ENCODE measurements at places on chromosomes 7 and 10.

DNA sequence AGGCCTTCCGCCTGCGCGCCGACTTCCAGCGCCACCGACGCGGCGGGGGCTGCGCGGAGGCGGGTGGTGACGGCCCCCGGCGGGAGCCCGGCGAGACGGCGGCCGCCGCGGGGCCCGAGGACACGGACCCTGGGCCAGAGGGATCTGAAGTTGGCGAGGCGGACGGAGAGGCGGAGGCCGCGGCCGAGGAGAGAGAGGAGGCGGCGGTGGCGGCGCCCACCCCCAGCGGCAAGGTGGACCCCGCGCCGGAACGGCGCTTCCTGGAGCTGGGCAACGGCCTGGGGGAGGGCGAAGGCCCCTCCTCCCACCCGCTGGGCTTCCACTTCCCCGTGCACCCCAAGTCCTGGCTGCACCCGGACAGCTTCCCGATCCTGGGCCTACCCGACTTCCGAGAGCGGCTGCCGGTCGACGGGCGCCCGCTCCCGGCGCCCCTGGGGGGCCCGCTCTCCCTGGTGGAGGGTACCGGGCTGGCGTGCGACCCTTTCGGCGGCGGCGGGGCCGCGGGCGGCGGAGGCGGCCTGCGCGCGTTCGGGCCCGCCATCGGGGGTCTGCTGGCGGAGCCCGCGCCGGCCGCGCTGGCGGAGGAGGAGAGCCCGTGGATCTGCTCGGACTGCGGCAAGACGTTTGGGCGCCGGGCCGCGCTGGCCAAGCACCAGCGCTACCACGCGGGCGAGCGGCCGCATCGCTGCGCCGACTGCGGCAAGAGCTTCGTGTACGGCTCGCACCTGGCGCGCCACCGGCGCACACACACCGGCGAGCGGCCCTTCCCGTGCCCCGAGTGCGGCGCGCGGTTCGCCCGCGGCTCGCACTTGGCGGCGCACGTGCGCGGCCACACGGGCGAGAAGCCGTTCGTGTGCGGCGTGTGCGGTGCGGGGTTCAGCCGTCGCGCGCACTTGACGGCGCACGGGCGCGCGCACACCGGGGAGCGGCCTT lies 16.2 kb downstream of the ZNF316 start:
- no peak for DNase-seq

- DNase-seq: no peak
These were observed 7.2 kb downstream of the DBNL start for GRCh38 chr7:44051611-44052220.

DNA sequence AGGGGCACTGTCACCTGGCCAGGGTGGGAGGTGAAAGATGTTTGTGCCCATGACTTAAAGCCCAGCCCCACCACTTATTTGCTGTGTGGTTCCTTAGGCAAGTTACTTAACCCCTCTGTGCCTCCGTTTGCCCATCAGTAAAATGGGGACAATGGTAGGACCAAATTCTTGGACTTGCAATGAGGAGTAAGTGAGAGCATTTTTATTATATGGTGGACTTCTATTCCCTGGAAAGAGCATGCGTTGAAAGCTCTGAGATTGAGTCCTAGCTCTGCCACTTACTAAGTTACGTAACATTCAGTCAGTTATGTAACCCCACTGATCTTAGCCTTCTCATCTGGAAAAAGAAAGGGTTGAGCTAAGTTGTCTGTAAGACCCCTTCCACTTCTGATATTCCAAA lies 18.8 kb downstream of the VSIR start:
- DNase-seq: no peak

- no peak for DNase-seq
These were observed 384.6 kb downstream of the ARL4A start for GRCh38 chr7:13072014-13072413.

- DNase-seq: no peak
These were observed 306.4 kb upstream of the FZD1 start for GRCh38 chr7:90957883-90958282.

- DNase-seq: no peak
These were observed 3.6 kb downstream of the CASP7 start for GRCh38 chr10:113683300-113683699.

GRCh38 chr7:749140-749551 lies 22.1 kb upstream of the PRKAR1B start:
- no peak for DNase-seq

DNA sequence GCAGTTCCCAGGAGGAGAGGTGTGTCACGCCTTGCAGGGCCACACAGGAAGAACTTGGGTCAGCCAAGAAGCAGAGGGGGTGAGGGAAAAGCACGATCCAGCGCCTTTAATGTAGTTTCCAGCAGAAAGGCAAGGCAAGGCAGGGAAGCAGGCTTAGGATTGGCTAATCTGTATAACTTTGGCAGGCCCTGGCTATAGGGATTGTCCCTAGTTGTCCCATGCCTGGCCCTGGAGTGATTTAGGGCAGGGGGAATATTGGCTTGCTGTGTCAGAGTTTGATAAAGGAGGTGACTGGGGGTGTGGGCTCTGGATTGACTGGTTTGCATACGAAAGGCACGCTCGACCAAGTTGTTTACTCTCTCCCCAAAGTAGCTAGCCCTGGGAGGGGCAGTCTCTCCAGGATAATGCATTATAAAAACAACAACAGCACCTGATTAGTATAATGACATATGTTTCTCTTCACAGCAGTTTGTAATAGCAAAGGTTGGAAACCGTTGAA lies 44.5 kb downstream of the RBM28 start:
- no peak for DNase-seq

DNA sequence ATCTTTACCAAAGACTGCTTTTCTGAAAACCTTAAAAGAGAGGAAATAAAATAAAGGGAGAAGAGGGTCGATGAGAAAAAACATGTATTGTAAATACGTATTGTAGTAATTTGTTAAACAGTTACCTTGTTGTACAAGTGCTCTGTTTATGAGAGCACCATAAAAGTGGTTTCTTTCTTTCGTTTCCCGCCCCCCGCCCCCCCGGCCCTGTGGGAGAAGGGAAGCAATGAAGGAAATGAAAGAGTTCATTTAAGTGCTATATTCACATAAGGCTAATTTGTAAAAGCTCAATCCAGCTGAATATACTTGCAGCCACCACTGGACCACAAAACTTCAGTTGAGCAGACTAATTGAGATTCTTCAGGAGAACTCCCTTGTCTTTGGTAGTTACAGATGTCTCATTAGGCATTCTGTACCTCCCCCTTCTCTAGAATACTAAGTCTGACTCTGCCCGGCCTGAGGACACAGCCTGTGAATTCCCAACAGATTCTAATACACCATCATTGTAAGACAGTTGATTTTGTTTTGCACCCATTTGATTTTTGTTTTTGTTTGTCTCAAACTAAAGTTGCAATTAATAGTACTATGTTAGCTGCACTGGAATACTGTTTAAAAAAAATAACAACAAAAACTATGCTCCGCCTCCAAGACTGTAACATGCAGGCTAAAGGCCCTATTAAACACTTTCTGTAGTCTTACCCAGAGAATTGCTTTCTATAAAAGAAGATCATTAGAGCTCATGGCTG lies 124.9 kb downstream of the ARHGAP12 start:
- DNase-seq: no peak

DNA sequence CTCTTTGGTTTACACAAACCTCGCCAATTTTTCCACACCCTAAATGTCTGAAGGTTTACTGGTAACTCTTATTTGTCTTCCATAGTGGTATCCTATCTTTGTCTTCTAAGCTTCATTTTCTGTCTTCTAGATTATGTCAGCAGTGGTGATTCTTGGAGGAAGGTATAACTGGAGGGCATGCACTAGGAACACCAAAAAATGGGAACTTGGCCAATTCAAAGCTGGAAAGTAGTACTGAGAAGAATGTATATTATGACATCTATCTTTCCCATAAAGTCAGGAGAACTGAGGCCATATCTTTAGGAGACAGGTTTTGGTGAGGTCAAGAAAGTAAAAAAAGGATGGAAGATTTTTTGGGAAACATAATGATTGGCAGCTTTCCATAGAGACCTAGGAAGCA lies 113.3 kb downstream of the CPEB3 start:
- DNase-seq: no peak

GRCh38 chr10:72308320-72308987 lies 34.7 kb downstream of the DDIT4 start:
- no peak for DNase-seq

- no peak for DNase-seq
These were observed 179.7 kb downstream of the PRKCQ start for GRCh38 chr10:6400331-6400730.

GRCh38 chr7:30468791-30469190 lies 9.8 kb downstream of the NOD1 start:
- DNase-seq: no peak

- no peak for DNase-seq
These were observed 8.3 kb downstream of the HECTD2 start for GRCh38 chr10:91418416-91418815.

DNA sequence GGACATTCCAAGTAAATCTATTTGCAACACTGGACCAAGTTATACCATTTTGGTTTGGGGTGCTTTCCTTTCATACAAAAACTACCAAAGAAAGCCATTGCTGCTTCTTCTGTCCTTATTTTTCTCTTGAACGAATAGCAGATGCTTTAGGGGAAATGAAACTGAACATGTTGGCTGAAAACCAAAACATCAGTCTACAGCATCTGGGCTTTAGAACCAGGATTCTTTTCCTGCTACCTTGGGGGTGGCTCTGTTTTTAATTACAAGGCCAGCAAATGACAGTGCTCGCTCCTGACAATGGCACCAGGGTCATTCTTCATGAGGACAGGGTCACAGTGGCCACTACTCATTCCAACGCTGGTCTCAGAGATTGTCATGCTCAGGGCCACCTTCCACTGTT lies 80.3 kb downstream of the WDR11 start:
- DNase-seq: no peak

- no peak for DNase-seq
These were observed 329.6 kb upstream of the NRP1 start for GRCh38 chr10:33664070-33664469.

DNA sequence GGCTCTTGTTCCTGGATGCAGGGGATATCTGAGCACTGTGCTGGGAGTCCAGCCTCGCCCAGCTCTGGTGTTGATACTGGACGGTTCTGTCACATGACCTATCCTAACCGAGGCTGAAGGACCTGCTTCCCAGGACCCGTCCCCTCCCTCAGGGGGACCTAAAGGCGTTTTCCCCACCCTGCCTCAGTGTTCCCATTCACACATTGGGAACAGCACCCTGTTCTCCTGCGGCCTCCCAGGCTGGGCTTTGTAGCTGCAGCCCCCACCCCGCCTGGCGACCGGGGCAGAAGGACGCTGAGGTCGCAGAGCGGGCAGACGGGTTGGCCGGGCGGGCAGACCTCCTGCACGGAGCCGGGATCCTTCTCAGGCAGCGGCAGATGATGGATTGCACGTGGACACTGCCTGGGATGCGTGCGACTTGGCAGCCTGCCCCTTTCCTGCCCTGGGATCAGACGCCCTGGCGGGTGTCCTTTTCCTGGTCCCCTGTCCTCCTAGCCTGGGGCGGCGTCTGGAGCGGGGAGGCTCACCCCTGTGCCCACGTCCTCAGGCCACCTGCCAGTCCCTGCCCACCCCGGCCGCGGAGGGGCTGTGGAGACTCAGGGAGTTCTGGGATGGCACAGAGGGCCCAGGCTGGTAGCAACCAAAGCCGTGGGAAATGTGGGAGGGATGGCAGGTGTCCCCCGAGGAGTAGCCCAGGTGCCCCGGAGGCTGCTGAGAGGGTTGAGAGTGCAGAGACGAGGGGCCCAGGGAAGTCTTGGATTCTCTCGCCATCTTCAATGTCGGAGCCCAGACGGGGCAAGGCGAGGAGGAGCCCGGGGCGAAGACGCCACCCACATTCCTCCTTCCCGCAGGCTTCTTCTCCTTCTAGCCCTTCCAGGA lies 17.2 kb upstream of the PSMG3 start:
- no peak for DNase-seq

GRCh38 chr10:113480081-113480360 lies 72.8 kb upstream of the HABP2 start:
- no peak for DNase-seq

GRCh38 chr10:96612055-96612830 lies 25.4 kb upstream of the TM9SF3 start:
- DNase-seq: no peak

- no peak for DNase-seq
These were observed 173.4 kb downstream of the ST7 start for GRCh38 chr7:117126676-117127075.

DNA sequence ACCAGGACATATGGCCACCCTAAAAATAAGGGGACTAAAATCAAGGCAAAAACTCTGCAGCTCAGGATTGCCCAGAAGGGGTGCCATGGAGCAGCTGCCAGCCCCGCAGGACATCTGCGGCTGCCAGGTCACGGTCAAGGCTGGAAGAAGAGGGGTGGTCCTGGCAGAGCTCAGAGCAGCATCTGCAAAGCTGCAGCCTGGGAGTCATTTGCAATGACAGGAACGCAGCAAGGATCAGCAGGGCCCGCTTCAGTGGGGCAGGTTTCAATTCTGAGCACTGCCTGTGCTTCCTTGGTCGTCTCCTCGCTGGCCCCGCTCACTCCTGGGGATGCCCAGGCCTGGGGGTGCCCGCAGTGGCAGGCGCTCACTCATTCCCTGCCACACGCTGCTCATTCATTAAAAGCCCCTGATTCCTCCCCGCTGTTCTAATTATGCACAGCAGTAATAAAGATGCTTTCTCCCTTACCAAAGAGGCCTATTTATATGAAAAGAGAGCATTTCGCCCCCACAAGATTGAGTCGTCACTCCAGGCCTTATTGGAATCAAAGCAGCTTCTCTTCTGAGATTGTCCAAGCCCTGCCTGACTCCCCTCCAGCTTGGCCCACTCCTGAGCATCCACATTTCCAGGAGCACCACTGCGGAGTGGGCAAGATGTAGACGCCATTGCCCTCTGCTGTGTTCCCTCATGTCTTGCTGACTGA lies 4.6 kb downstream of the HSPA12A start:
- no peak for DNase-seq

GRCh38 chr7:108094346-108094745 lies 35.8 kb downstream of the LAMB4 start:
- no peak for DNase-seq

GRCh38 chr10:110556969-110557601 lies 10.4 kb upstream of the SMC3 start:
- peak; percentile 48 for DNase-seq

DNA sequence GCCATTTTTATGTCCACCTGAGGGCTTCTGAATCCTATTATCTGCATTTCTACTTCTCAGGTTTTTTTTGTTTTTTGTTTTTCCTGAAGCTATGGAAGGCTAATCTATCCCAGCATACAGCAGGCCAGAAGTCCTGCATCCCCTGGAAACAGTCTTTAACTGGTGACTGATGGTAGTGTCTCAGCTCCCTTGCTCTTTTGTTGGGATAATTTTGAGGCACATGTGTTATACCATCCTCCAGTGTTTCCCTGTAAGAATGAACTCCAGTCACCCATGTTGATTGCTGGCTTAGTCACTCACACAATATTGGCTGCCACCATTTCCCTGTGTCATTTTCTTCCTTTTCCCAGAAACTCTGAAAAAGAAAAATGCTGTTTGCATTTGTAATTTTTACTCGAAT lies 1094.0 kb upstream of the LRRN3 start:
- no peak for DNase-seq

GRCh38 chr7:475425-475728 lies 44.3 kb downstream of the PDGFA start:
- DNase-seq: no peak

DNA sequence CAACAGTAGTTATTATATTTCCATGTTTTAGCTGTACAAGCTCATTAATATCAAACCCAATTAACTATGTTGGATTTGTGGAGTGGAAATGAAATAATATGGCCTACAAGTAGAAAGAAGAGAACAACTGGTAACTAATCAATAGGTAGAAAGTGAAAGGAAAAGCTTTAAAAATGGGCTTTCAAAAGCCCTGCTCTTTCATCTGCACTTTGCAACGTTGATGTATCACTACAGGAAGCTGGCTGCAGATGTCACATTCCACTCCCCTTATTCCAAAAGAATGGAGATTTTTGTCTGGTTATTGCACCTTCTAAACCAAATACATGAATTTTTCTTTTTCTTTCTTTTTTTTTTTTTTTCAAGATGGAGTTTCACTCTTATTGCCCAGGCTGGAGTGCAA lies 11.7 kb upstream of the MKI67 start:
- no peak for DNase-seq
